Activated B cell treated with CpG ODN at 0.5 μM for 24 hours (primary cell): ENCODE measurements at places on chromosomes 2 and 18.

DNA sequence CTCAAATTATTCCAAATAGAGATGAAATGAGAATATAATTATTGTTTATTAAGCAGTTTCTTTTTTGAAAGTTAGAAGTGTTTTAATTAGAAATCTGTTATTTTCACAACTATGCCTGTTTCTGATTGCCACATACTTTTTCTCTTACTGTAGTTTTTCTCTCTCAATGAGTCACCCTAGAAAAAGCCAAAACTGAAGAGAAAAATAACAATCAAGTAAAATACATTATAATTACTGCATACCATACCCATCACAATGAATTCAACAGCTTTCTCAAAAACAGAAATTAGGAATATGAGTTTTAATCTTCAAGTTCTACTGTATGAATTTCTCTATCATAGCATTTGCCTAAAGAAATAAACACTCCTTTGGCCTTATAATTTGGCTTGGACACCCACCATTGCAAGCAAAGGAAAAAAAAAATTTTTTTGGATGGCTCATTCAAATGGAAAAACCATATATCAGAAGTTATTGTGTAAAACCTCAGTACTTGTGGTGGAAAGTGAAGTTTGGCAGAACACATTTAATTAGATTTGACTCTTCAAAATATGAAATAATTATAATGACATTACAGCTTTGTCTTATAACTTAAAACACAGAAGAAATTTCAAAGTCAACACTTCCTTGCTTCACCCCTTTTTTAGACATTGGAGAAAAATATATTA, 138.5 kb downstream of the DYM start:
- H3K27ac ChIP-seq: no peak overlapping the region
- peaks cover 14% of the 10 kb centered on the region for H3K36me3 ChIP-seq
- no peaks in the 10 kb centered on the region for H3K27me3 ChIP-seq
- no peak overlapping the region for H3K4me3 ChIP-seq
- no peak for DNase-seq

DNA sequence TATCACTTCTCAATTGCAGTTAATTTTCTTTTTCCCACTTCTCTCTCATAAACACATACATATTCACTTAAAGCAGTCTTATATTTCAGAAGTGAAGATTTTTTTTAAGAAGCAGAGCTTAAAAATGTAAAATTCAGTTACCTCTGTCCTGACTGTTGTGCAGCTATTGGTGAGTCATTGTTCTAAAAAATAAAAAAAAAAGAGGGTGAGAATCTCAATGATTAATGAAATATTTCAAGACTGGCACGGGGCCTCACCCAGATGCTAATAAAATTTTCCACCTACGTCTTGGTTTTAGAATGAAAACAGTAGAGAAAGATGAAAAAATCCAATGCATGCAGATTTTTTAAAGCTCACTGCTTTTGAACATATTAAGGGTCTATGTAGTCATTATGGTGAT, 67.7 kb downstream of the RDH14 start:
- no peak for DNase-seq
- no peaks in the 10 kb centered on the region for H3K4me1 ChIP-seq
- no peaks in the 10 kb centered on the region for H3K36me3 ChIP-seq
- H3K27me3 ChIP-seq: peaks cover 29% of the 10 kb centered on the region
- H3K27ac ChIP-seq: no peak overlapping the region
- no peak overlapping the region for H3K4me3 ChIP-seq

GRCh38 chr2:130769343-130769907, 14.1 kb downstream of the AMER3 start:
- H3K36me3 ChIP-seq: no peaks in the 10 kb centered on the region
- DNase-seq: no peak
- H3K4me1 ChIP-seq: no peaks in the 10 kb centered on the region
- no peak overlapping the region for H3K27ac ChIP-seq
- no peak overlapping the region for H3K4me3 ChIP-seq
- peaks cover 5% of the 10 kb centered on the region for H3K27me3 ChIP-seq

DNA sequence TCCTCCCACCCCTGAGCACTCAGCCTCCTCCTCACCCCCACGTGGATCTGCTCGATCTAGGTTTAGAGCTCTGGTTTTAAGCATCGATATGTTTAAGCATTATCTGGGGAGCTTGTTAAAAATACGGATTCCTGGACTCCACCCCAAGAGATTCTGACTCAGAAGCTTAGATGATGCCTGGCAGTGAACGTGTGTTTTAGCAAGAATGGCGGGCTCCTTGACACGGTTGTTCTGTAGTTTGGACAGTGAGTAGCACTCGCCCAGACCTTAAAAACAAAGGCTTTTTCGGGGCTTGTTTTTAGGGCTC, 47.3 kb downstream of the LDLRAD4 start:
- no peak overlapping the region for H3K27ac ChIP-seq
- DNase-seq: no peak
- H3K4me3 ChIP-seq: no peak overlapping the region
- peaks cover 8% of the 10 kb centered on the region for H3K4me1 ChIP-seq

DNA sequence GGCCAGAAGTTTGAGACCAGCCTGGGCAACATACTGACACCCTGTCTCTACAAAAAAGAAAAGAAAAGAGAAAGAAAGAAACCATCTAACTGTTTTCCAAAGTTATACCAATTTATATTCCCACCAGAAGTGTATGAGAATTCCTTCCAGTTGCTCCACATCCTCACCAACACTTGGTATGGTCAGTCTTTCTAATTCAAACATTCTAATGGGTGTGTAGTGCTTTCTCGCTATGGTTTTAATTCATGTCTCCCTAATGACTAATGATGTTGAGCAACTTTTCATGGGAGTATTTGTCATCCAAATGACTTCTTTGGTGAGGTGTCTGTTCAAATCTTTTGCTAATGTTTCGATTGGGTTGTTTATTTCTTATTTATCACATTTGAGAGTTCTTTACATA, 10.5 kb upstream of the B3GNT7 start:
- H3K36me3 ChIP-seq: peaks cover 11% of the 10 kb centered on the region
- no peaks in the 10 kb centered on the region for H3K27me3 ChIP-seq
- no peak overlapping the region for H3K4me3 ChIP-seq
- DNase-seq: no peak
- no peak overlapping the region for H3K27ac ChIP-seq
- H3K4me1 ChIP-seq: peaks cover 7% of the 10 kb centered on the region

GRCh38 chr2:2547451-2547850, 216.4 kb upstream of the MYT1L start:
- no peaks in the 10 kb centered on the region for H3K36me3 ChIP-seq
- H3K4me3 ChIP-seq: no peak overlapping the region
- no peaks in the 10 kb centered on the region for H3K27me3 ChIP-seq

- H3K27me3 ChIP-seq: no peaks in the 10 kb centered on the region
- no peaks in the 10 kb centered on the region for H3K36me3 ChIP-seq
- no peak for DNase-seq
- peaks cover 13% of the 10 kb centered on the region for H3K4me1 ChIP-seq
- peak overlapping the region; percentile 66 for H3K4me3 ChIP-seq
Observed at GRCh38 chr2:96225016-96225533, 16.4 kb upstream of the STARD7 start.

GRCh38 chr2:1900732-1901131, 156.4 kb upstream of the PXDN start:
- DNase-seq: no peak
- no peak overlapping the region for H3K27ac ChIP-seq
- H3K27me3 ChIP-seq: no peaks in the 10 kb centered on the region

DNA sequence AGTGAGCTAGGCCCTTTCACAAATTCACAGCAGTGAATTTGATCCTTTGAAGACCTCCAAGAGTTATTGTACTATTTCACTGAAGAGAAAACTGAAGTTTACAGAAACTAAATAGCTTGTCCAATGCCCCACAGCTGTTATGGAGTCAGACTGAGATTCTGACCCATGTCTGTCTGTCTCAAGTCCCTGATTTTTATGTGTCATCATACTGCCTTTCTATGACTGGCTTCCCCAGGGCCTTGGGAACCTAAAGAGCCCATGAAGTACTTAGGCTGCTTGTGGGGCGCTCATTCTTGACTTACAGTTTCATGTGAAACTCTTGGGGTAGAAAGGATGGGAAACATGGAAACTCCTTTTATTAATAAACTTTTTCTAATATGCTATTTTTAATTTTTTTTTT, 107.7 kb downstream of the ATL2 start:
- no peaks in the 10 kb centered on the region for H3K27me3 ChIP-seq
- no peak for DNase-seq
- H3K36me3 ChIP-seq: no peaks in the 10 kb centered on the region
- no peak overlapping the region for H3K4me3 ChIP-seq

- peak overlapping the region; percentile 73 for H3K4me3 ChIP-seq
- DNase-seq: peak; percentile 20
- no peaks in the 10 kb centered on the region for H3K27me3 ChIP-seq
- H3K4me1 ChIP-seq: peaks cover 6% of the 10 kb centered on the region
- H3K36me3 ChIP-seq: no peaks in the 10 kb centered on the region
- no peak overlapping the region for H3K27ac ChIP-seq
Observed at GRCh38 chr2:121974897-121975661, 219.6 kb downstream of the TSN start.

DNA sequence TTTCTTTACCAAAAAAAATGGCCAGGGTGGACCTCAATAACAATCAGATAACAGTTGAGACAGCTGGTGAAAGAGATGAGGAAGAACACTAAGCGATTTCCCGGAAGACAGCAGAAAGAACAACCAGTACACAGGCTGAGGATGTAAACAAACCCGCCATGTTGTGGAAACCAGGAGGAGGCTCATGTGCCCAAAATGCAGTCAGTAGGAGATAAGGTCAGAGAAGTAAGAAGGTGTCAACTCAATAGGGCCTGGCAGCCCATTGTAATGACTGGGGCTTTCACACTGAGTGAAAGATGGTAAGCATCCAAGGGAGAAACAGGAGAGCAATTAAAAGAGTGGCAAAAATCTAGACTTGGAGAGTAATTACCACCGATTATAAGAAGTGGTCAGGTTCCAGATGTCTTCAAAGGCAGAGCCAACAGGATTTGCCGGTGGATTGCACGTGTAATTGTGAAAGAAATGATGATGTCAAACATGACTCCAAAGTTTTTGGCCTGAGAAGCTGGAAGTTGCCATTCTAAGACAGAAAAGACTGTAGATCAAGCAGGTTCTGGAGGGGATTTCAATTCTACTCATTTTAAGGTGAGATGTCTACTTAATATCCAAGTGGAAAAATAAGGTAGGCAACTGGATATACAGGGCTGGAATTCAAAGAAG, 77.7 kb upstream of the CYP1B1 start:
- no peak overlapping the region for H3K27ac ChIP-seq
- H3K36me3 ChIP-seq: no peaks in the 10 kb centered on the region
- H3K4me3 ChIP-seq: no peak overlapping the region
- no peaks in the 10 kb centered on the region for H3K4me1 ChIP-seq

GRCh38 chr2:53087874-53088461, 679.6 kb upstream of the CHAC2 start:
- no peak overlapping the region for H3K4me3 ChIP-seq
- H3K27me3 ChIP-seq: no peaks in the 10 kb centered on the region
- no peaks in the 10 kb centered on the region for H3K36me3 ChIP-seq
- no peak overlapping the region for H3K27ac ChIP-seq

- no peaks in the 10 kb centered on the region for H3K27me3 ChIP-seq
- no peak overlapping the region for H3K4me3 ChIP-seq
- H3K4me1 ChIP-seq: no peaks in the 10 kb centered on the region
- no peak for DNase-seq
- no peaks in the 10 kb centered on the region for H3K36me3 ChIP-seq
Observed at GRCh38 chr2:209933499-209934483, 68.6 kb upstream of the RPE start.

DNA sequence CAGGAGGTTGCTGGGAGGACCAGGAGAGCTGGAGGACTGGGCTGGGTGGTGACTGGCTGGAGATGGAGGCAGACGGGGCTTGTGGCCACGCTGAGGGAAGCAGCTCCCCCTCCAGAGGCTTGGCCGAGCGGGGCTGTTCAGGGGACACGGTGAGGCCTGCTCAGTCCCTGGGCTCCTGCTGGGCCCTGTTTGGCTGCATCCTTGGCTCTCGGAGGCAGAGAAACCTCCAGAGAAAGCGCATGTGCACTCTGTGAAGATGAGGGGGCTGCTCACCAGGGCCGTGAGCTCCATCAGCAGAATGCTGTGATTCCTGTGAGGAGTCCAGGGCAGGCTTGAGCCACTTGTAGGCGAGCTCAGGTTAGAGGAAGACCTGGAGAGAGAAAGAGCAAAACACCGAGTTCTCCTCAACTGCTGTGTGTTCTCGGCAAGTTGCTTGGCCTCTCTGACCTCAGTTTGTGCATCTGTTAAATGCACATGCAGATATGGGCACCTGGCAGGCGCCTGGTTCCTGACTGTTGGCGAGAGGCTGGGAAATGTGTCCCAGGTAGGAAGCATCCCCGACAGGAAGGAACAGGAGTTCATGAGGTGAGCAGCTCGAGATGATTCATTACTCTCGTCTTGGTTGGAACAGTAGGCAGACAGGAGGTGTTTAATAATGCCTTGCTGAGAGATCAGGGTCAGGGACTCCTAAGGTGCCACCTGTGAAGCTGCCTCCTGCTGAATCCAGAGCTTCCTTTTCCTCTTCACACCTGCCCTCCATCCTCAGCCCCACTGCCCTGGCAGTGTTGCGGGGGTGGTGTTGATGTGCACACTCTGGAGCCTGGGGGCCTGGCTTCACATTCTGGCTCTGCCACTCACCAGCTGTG, 941 bp downstream of the ZAP70 start:
- H3K27ac ChIP-seq: peak overlapping the region; percentile 7
- H3K4me3 ChIP-seq: no peak overlapping the region
- peaks cover 38% of the 10 kb centered on the region for H3K4me1 ChIP-seq

GRCh38 chr18:80227472-80227871, 19.8 kb downstream of the PARD6G start:
- H3K4me1 ChIP-seq: no peaks in the 10 kb centered on the region
- DNase-seq: no peak

DNA sequence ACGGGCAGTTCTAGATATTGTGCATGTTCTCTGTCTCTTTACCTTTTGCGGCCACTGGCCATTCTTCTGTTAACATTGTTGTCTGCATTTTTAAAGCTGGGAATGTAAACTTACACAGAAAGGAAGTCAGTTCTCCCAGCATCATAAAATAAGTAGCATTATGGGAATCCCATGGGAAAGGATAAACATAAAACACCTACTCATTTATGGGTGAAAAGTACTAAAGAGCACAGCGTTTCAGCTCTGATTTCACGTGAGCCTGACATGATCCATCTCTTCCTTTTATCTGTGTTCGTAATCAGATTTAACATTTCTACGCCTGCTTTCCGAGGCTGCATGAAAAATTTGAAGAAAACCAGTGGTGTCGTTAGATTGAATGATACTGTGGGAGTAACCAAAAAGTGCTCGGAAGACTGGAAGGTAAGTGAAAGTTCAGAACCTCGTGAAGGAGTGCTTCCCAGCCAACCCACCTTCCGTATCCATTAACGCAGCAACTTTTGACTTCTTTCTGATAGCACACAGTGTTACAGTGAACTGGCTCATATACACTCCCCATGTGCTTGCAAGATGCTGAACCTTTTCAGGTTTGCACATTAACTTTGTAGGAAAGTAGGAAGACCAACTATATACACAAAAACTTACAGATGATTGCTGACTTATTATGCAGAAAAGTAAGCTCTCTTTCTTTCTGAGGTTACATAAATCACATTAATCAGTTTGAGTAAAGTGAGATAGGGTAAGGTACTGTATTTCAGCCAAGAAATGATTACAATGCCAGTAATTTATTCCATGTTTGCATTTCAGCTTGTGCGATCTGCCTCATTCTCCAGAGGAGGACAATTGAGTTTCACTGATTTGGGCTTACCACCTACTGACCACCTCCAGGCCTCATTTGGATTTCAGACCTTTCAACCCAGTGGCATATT, 86.5 kb upstream of the TTC39C start:
- no peak for DNase-seq
- no peaks in the 10 kb centered on the region for H3K36me3 ChIP-seq
- H3K27me3 ChIP-seq: no peaks in the 10 kb centered on the region
- no peaks in the 10 kb centered on the region for H3K4me1 ChIP-seq
- no peak overlapping the region for H3K4me3 ChIP-seq
